ENCODE measurements at places on chromosomes 4 and X.

DNA sequence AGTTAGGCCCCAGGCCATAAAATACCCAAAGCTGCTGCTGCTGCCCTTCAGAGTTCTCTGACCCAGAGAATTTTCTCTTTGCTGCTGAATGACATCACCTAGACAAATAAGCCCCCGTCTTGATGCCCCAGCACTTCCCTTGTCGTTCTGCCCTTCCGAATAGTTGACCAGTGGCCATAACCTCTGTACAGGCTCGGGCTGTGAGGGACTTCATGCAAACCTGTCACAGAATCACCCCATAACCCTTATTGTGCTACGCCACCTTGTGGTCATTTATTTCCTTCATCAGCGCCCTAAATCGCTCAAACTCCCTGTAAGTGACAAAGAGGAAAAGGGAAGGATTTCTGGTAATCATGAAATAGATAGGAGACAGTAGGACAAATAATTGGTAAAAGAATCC lies 18.8 kb downstream of the SPACA5 start:
- peak; percentile 62 for DNase-seq

- no peak for DNase-seq
Observed at GRCh38 chr4:8105306-8106100, 53.1 kb downstream of the ABLIM2 start.

GRCh38 chrX:35890699-35891098 lies 28.8 kb upstream of the CFAP47 start:
- DNase-seq = no peak

DNA sequence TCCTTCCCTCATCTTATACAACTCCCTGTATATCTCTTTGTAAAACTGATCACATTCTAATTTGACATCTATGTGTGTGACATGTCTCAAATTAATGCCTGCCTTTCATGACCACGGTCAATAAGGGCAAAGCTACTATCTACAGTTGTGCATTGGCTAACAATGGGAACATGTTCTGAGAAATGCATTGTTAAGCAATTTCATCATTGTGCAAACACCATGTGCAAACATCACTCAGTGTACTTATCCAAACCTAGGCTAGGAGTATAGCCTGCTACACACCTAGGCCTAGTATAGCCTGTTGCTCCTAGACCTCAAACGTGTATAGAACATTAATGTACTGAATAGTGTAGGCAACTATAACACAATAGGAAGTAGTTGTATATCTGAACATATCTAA lies 95.0 kb downstream of the BANK1 start:
- DNase-seq = no peak

DNA sequence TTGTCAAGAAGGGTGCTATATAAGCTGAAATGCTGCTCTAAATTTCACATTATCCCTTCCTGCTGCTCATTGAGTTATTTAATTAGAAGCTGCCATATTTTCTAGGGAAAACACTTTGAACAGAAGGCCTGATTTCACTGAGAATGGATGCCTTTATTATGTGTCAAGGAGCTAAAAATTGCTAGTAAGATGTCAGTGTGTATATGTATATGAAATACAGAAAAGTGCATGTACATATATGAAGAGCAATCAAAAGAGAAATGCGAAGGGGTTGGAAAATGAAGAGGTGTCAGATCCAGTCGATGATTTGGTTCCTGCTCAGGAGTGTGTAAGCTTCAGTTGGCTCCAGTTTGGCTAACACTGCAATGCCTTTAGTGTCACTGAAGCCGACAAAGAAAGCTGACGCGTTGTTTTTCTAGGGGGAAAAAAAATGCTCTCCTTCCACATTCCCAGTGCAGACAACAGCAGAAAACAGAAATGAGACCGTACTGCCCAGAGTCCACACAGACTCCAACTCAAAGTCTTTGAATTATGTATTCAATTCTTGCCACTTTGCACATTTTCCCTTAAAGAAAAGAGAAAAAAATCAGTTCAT lies 154.2 kb downstream of the NHS start:
- no peak for DNase-seq

GRCh38 chr4:118337954-118338353 lies 14.8 kb downstream of the PRSS12 start:
- DNase-seq = no peak

DNA sequence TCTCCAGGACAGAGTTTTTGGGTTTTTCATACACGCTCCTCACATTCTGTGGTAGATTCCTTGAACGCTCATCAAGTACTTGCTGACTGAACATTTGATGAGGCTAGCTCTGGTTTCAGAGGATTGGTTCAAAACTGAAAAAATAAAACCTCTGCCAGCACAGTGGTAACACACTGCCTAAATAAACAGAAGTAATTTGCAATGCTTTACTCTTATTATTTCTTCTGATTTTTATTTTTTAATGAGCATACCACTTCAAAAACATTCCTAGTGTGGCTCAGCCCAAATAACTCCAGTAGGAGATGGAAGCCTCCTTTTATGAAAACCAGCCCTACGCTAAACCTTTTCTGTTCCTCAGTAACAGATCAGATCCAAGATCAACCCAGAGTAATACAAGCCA lies 72.0 kb upstream of the INTU start:
- DNase-seq = no peak

DNA sequence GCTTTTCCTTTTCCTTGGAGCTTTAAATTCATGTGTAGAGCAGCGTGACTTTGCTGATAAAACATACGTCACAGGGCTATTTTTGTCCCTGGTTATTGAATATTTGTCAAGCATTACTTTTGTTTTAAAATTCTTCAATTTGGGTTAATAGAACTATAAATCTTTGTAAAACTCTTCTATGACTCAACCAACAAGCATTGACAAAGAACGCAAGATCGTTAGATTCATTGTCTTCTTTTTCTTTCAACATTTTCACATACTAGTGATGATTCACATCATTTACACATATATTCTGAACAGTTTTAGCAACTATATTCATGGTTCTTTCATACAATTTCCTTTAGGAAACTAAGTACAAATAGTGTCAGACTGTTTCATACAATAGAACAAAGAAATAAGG lies 72.0 kb upstream of the GPM6A start:
- no peak for DNase-seq

DNA sequence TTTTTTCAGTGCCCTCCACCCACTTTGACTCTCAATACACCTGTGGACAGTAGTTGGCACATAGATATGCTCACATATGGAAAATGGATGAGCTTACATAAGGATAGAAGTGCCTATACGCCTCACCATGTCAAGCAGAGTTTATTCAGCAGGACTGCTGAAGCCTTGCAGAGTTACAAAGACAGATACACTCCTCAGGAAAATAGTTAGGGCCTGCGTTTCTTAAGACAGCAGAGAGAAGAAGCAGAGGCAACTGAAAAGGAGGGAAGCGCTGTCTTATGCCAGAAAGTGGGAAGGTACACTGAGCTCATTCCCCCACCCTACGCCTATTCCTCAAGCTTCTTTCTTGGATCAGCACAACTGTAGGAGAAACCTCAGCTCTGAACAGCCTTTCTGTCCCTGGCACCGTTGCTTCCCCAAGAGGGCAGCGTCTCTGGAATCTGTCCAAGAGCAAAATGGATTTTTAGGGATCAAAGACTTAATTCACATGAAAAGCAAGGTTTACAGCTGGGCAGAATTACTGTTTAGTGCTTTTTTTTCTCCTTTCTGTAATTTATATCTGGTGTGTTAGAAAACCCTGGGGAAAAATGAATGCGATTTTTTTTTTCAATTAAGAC lies 37.3 kb upstream of the MBTPS2 start:
- no peak for DNase-seq

DNA sequence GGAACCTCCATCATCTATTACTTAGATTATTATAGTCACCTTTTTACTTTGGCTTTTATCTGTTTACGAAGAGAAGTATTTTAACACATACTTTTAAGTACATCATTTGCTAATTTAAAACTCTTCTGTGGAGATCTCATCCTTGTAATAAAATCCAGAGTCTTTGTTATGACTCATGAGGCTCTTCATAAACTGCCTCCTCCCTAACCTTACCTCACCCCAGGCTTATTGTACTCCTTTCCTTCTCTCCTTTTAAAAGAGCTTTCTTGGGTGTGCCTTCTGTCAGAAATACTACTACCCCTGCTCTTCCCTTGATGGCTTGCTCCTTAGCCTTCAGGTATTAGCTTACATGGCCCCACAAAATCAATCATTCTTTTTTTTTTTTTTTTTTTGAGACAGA lies 6.6 kb downstream of the ARL9 start:
- DNase-seq = no peak

DNA sequence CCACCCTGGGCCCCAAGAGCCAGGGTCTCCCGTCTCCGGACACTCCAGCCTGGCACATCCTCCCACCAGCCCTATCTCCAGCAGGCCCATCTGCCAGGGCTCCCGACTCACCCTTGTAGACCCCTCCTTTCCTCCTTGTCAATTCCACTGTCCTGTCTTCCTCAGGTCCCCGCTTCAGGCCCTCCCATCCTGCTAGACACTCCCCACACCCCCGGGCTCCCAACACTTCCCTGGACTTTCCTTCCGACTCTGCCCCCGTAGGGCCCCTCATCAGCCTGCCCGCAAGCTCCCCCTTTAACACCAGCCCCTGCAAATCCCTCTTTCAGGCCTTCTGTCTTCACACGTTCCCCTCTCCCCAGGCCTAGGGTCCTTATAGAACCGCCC lies 1.1 kb downstream of the PRAF2 start:
- no peak for DNase-seq

GRCh38 chr4:87981486-87981885 lies 6.0 kb downstream of the SPP1 start:
- no peak for DNase-seq

- DNase-seq = peak; percentile 16
Observed at GRCh38 chrX:37912304-37912703, 64.9 kb upstream of the DYNLT3 start.

- no peak for DNase-seq
Observed at GRCh38 chrX:4668802-4669536, 955.5 kb upstream of the PRKX start.

DNA sequence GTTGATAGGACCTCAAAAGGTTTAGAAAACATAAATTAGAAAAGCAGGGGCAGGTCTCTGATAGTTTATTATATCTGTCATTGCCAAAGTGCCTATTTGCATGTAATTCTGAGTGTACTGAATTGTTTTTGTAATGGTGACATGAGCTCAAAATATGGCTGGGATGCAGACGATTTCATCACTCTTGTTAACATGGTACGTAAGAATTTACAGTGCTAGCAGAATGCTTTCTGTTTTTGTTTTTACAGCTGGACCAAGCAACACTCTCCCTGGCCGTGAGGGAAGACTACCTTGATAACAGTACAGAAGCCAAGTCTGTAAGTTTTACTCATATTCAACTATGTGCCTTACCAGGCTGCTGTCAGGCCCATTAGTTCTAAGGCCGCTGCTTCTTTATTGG lies 58.1 kb downstream of the PHEX start:
- no peak for DNase-seq

DNA sequence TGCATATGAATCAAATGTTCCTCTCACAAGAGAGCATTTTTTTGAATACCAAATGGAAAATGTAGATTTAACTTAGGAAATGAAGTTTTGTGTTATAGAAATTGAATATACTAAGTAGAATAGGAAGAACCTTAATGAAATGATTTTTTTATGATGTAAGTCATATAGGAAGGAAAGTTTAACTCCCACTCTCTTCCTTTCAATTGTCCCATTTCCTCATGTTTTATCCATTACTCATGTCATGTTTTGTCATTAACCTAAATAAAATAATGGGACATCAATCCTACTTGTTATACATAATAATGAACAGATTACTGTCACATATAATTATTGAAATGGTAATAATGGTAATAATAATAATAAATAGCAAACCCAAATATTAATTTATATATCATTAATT lies 22.7 kb upstream of the SRD5A3 start:
- no peak for DNase-seq

DNA sequence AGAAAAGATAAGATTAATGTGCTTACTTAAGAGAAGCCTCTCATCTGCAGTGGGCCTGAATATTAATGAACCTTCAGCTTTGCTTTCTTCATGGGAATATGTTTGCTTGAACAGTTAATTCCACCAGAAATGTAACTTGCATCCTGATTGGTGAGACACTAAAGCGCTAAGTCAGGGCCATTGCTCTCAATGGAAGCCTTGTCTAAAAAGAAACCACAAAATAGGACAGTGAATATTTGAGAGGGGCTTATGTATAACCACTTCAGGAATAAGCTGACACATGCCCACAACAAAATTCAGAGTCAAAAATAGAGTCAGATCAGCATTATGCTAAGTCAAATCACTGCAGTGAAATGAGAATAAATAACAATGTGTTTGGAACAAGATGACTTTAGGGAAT lies 1125.8 kb downstream of the STIM2 start:
- no peak for DNase-seq

DNA sequence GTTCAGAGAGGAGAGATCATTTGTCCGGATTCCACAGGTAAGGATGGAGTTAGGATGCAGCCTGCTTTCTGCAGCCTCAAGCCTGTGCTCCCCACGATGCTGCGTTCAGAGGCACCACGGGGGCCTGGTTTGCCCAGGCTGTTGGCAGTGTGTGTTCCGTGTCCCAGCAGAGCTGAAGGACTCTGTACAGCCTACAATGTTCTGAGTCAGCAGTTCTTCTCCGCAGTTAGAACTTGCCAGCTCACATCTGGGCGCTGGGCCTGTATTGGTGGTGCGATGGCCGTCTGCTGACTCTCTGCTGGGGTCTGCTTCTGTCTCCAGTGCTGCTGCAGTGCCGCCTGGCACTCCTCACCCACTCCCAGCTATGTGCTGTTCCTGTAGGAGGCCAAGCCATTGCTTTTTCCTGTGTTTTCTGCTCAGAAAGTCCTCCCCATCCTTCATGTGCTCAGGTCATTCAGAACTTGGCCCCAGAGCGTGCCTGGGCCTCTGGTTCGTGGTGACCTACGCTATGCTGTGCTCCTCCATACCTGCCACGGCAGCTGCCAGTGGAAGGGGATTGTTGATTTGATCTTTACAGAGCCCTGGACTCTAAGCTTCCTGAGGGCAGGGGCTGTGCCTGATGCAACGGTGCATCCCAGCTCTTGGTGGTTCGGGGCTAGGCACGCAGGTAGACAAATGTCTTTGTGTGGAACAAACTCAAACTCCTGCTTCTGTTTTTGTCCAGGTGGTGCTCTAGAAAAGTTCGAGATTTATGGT lies 42.6 kb upstream of the TADA2B start:
- DNase-seq = no peak

DNA sequence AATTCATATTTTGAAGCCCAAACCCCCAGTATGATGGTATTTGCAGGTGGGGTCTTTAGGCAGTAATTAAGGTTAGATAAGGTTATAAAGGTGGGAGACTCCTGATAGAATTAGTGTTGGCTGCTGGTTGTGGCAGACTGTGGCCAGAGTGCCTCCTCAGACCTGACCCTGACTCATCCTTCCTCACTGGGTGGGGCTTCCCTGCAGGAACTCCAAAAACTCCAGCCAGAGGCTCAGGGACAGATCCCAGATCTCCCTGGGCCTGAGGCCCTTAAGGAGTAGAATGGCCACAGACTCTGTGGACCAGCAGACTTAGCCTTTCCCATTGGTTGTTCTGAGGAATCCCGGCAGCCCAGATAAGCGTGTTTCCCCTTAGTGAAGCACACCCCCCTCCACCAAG lies 463.0 kb upstream of the CPEB2 start:
- DNase-seq = no peak

- DNase-seq = no peak
Observed at GRCh38 chrX:10142041-10142599, 14.7 kb upstream of the CLCN4 start.

GRCh38 chrX:107716118-107716684 lies 59.4 kb downstream of the TSC22D3 start:
- peak; percentile 18 for DNase-seq

- DNase-seq = no peak
Observed at GRCh38 chr4:73589887-73590801, 30.1 kb downstream of the RASSF6 start.

- no peak for DNase-seq
Observed at GRCh38 chr4:122798101-122798500, 28.5 kb upstream of the FGF2 start.
